NT2/D1 (cell line): ENCODE measurements at places on chromosomes 3 and 15.

DNA sequence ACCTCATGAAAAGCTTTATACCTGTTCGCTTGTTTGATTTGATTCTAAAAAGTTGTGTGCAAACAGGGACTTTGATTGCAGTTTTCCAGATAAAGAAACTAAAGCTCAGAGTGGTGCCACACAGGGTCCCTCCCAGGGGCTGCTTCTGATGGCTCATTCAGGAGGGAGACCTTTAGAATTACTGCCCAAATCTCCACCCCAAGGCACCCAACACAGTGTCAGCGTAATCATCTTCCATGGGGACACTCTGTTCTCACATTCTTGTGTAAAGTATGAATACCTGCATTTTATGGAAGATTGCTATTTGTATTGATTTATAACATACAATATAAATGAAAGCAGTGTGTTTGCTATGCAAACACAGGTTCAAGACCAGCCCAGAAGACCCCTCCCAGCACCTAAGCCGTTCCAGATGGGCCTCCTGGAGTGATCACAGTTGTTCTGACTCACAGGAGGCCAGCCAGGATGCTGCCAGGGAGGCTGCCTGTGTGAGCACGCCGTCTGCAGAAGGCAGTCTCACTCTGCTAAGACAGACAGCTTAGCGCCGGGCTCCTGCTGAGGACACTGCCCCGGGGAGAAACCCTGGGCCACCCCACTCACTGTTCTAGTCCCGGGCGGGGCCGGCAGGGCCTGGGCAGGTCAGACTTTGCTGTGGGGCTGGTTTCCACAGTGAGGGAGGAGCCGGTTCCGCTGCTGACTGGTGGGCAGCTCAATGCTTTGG is 185.6 kb downstream of the FAM43A start:
- DNase-seq = no peak

GRCh38 chr15:52309154-52309548 is 13.5 kb upstream of the MYO5C start:
- DNase-seq = no peak

DNA sequence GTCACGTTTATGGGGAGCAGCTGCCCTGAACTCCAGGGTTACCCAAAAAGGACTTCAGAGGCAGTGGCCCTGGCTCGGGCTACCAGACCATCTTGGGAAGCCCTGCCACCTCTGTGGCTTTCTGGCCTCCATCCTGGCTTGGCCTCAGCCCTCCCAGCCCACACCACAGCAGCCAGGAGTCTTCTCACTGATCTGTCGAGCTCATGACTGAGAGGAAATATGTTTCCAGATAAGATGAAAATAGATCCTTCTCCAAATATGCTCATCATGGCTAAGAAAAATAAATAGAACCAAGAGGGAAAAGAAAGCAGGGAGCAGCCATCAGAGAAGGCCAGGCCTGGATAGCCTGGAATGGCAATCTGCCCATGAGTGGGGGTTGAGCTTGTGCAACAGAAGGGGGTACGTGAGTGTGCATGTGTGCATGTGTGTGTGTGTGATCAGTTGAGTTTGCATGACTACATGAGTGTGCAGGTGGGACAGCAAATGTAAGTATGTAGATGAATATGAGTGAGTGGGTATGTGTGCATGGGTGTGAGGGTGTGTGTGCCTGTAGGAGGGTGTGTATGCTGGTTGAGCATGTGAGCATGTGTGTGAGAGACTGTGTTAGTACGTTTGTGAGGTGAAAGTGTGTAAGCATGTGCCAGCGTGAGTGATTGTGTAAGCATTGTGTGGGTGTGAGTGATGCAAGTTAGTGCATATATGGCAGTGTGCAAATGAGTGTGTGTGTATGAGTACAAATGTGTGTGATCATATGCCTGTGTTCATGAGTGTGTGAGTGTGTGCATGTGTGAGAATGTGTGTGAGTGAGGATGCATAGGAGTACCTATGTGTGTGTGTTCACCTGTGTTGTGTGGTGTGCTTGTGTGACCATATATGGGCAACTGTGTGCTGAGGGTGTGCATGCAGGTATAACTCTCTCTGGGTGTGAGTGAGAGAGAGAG is 9.9 kb upstream of the RFT1 start:
- no peak for DNase-seq

DNA sequence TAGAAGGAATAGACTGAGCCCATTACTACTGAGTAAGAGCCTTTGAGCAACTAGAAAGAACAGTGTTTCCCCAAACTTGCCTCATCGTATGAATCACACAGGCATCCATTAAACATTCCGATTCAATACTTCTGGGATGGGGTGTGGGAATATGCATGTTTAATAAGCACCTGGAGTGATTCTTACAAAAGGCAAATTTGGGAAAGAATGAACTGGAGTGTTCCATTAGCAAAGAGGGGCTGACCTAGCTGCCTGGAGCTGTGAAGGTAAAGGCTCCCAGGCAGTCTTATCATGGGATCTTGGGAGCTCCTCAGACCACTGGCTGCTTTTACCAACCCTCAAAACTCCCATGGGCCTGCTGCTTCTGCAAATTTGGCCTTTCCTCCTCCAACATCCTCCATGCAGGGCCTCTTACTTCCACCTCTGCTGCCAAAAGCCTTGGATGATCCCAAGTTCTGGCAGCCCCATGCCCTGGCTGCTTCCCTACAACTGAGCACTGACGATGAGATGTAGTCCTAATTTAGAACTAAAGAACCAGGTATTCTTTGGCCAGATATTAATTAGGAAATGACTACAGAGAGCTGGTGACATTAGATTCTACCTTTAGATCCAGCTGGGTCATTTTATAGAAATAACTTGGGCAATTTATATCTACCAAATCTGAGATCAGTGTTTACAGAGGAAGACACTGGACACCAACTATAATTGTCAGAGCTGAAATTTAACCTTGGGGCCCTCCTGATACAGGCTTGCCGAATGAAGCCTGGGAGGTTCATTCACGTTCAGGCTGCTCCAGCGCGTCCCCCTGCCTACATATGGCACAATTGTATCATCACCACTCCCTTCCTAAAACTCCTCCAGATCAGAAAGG is 11.2 kb upstream of the HOMER2 start:
- DNase-seq = peak; percentile 72

- no peak for DNase-seq
Measured at GRCh38 chr15:101389362-101389761, 94.3 kb upstream of the SNRPA1 start.

GRCh38 chr15:69390575-69390974 is 23.6 kb upstream of the KIF23 start:
- no peak for DNase-seq

DNA sequence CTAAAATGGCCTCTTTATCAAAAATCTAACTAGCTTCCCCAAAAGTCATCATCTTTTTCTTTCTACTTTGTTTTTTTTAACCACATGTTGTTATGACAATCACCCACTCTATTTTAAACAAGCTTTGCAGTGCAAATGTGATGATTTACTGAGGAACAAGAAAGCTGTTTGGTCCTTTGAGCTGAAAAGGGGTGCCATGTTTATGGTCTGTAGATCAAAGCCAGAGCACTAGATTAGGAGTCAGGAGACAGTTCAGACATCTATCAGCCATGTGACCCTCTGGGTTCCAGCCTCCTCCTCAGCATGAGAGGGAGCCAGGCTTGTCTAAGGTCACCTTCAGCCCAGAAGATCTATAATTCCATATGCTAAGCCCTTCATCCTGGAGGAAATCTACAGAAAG is 65.9 kb downstream of the RPL22L1 start:
- no peak for DNase-seq

DNA sequence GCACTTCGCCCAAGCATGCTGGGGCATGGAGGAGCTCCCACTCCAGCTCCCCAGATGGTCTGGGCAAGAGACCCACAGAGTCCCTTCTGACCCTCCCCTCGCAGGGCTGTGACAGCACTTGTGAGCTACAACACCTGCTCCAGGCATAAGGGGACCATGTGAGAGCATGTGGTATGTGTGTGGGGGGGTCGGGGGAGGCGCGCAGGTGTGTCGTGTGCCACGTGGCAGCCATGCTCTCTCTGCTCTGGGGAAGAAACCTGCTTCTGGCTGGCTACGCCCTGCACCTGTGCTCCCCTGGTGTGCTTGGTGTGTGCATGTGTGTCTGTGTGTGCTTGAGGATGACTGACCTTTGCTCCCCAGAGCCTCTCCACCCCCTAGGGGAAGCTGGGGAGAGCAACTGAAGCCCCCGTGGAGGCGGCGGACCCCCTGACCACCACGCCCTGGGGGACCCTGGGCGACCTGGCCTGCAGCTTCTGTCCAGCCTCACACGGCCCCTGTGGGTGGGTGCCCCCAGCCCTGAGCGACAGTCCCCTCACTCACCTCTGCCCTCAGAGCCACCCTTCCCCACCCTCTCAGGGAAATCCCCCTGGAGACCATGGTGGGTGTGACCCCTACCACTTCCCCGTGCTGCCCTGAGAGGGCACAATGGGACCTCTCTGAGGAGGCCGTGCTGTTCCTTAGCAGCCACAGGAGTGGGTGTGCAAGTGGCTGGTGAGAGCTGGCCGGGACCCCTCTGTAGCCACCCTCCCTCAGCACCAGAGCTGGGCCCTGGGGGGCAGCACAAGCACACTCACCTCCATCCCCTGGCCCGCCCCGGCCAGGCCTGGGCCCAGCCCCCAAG is 16.6 kb upstream of the SEC13 start:
- no peak for DNase-seq
